ENCODE measurements at places on chromosomes 7 and 10.
A peak's percentile ranks its signal among the peaks of the same experiment; 100 is the strongest.

- DNase-seq, result no peak
Measured at GRCh38 chr10:114061148-114061547, 17.5 kb downstream of the ADRB1 start.

DNA sequence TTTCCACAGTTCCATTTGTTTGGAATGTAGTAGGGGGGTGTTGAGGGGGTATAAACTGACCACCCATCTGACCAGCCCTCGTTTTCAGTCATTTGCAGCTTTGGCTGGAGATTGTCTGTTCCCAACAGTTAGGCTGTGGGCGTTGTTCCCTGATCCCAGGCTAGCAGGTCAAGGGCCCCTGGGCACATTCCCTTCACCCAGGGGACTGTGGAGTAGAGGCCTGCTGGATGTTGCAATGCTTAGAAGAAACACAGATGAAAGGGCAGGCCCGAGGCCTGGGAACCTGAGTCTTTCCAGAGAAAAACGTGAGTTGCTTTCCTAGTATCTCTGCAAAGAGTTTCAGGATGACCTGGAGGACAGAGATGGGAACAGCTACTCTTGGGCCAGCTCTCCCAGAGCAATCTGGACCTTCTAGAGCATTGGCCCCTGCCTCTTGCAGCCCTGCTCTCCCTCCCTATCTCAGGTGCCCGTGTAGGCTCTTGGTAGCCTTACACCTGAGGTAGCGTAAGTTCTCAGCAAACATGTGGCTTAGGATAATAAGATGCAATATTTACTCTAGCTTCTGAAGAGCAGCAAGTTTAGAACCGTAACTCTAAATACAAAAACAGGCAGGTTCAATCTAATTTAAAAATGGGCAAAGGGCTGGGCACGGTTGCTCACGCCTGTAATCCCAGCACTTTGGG is 99.4 kb upstream of the EFCAB10 start:
- no peak for DNase-seq

DNA sequence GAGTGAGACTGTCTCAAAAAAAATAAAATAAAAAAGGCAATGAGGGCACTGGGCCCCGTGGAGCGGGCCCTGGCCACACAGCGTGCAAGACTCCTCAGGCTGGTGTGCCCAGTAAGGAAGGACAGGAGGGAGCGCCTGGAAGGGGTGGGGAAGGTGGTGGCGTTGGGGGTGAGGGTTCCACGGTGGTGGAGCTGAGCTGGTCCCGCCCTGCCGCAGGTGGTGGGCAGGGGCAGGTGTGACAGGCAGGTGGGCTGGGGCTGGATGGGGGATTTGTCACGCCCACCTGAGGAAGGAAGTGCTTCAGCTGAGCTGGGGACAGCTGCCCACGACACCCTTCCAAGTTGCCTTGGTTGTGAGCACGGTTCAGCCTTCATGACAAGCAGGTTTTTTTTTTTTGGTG is 760 bp upstream of the PRAP1 start:
- no peak for DNase-seq

GRCh38 chr7:82017334-82017943 is 247.6 kb upstream of the HGF start:
- peak; percentile 40 for DNase-seq

- DNase-seq, result no peak
Measured at GRCh38 chr10:32409741-32410140, 36.2 kb upstream of the CCDC7 start.

DNA sequence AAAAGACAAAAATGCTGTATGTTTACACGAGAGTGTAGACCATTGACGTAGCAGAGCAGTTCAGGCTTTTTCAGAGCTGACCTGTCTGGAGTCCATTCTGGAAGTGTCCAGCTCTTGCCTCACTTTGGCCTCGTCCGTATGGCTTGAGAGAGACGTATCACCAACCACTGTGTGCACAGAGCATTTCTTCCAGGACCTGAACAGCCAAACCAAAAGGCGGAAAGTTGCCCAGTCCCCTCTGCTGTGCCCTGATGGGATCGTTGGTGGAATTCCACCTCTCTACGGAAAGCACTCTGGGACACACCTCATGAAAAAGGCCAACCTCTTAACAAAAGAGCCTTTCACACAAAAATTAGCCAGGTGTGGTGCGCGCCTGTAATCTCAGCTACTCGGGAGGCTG is 184.7 kb upstream of the SH2B2 start:
- no peak for DNase-seq

- no peak for DNase-seq
Measured at GRCh38 chr10:93535293-93535692, 31.2 kb upstream of the FFAR4 start.

GRCh38 chr10:100728928-100729861 is 16.2 kb upstream of the PAX2 start:
- peak; percentile 30 for DNase-seq

DNA sequence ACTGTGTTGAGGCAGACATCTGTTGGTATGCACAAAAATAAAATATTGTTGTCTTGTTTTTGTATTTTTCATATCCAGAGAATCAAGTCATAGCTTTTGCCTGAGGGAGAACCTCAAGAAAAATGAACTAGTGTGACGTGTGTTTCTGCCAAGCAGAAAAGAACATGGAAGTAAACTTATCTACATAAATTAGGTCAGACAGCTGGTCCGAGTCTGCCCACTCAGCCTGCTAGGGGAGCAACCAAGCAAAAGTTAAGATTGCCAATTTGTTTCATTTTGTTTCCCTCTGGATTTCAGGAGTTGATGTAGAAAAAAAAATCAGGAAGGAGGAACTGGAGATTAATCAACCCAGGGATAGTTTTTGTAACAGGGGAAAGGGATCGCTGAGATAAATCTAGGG is 572.4 kb upstream of the LRRTM3 start:
- DNase-seq, result no peak

DNA sequence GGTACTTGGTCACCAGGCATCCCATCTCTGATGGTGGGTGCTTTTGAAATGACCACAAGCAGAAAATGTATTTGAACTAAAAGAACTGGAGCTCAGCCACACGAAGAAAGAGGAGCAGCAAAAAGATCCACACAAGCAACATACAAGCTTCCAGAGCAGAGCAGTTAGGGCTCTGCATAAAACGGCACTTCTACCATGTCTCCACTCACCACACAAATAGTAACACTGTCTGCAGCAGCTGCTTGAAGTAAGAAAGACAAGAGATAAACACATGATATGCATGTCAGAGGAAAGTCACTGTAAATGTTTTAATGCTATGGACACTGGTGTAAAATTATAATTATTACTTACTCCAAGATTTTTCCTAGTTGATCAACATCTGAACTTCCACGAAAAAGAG is 32.5 kb upstream of the FAM133B start:
- no peak for DNase-seq

GRCh38 chr7:123674399-123675180 is 18.9 kb downstream of the LMOD2 start:
- peak; percentile 13 for DNase-seq

DNA sequence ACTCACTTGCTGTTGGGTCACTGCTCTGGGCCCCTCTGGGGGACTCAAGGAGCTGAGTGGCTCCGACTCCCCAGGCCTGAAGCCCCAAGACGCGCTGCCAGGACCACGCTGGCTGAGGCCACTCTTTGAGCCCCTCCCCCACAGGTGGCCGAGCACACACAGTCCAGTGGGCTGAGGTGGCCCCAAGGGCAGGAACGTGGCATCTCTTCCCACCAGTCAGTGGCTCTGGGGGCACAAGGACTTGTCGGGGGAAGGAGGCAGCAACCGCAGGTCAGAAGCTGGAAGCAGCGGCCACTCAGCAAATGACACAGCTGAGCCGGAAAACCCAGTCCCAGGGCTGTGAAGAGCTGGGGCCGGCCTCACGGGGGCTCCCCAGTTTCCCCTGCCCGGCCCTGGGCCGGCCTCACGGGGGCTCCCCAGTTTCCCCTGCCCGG is 24.1 kb downstream of the GRIFIN start:
- no peak for DNase-seq

DNA sequence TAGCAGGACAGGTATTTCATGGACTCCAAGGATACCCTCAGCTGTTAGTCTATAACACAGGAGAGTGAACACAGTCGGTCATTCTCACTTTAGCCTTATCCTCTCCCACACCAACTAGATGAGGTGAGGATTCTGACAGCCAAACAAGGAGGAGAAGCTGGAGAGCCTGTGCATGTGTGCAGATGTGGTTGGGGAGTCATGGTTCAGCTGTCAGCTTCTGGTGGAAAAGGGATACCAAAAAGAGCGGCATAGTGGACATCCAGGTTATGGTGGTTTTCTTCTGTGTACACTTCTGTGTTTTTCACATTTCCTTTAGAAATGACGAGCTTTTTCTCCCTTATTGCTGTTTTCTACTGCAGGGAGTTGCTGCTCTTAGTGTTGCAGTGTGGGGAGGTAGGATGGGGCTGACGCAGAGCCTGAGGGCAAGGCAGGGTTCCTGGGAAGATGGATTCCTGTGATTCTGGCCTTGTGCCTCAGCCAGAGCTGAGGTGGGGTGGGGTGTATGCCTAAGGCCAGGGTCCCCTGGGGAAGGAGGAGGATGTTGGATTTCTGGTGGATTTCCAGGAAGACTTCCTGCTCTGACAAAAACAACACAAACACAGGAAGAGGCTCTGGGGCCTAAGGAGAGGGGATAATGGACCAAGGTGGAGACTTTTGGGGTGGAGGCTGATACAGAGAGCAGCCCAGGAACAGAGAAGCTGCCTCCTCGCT is 26.6 kb downstream of the PLAU start:
- DNase-seq, result peak; percentile 38

DNA sequence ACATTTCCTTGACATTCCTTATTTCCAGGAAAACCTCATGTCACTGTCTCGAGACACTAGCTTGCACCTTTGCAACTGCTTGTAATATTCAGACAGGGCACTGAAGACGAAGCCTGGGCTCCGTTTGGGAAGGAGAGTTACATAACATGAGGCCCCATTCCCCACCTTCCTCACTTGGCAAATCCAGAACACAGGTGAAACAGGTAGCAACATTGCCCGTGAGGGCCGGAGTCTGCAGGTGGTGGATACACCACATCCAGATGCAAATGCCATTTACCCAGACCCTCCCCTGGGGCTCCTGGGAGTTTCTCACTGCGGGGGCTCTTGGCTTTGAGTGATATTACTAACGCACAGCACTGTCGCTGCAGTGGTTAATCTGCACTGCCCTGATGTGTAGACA is 491.0 kb downstream of the PTPRN2 start:
- DNase-seq, result no peak

GRCh38 chr7:70460071-70460470 is 671.9 kb upstream of the GALNT17 start:
- no peak for DNase-seq

- no peak for DNase-seq
Measured at GRCh38 chr10:95531058-95531809, 29.9 kb downstream of the SORBS1 start.

DNA sequence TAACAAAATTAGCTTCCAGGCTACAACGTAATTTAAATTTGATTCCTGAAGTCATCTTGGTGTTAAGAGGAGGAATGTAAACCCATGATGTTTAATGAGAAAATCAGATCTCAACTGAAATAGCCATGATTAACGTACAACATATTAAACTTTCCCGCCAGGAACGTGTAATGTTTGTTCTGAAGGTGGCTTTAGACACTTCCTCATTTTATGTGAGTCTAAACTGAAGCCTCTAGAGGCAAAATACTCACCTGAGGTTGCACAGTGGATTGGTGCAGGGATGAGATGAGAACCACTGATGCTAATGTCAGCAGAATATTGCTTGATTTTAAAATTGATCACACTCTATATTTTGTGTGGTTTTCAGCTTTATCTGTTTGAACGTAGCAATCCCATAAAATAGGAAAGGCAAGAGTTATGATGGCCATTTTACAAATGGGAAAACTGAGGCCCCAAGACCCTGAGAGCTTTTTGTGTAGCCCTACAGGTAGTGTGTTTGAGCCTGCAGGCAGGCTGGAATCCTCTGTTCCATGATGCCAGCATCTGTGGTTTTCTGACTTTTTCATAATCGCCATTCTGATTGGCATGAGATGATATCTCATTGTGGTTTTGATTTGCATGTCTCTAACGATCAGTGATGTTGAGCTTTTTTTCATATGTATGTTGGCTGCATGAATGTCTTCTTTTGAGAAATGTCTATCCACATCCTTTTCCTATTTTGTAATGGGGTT is 243.7 kb upstream of the BMPER start:
- no peak for DNase-seq

- no peak for DNase-seq
Measured at GRCh38 chr10:9023206-9023605, 968.7 kb downstream of the GATA3 start.

GRCh38 chr7:130721486-130722277 is 12.3 kb downstream of the KLF14 start:
- peak; percentile 71 for DNase-seq

DNA sequence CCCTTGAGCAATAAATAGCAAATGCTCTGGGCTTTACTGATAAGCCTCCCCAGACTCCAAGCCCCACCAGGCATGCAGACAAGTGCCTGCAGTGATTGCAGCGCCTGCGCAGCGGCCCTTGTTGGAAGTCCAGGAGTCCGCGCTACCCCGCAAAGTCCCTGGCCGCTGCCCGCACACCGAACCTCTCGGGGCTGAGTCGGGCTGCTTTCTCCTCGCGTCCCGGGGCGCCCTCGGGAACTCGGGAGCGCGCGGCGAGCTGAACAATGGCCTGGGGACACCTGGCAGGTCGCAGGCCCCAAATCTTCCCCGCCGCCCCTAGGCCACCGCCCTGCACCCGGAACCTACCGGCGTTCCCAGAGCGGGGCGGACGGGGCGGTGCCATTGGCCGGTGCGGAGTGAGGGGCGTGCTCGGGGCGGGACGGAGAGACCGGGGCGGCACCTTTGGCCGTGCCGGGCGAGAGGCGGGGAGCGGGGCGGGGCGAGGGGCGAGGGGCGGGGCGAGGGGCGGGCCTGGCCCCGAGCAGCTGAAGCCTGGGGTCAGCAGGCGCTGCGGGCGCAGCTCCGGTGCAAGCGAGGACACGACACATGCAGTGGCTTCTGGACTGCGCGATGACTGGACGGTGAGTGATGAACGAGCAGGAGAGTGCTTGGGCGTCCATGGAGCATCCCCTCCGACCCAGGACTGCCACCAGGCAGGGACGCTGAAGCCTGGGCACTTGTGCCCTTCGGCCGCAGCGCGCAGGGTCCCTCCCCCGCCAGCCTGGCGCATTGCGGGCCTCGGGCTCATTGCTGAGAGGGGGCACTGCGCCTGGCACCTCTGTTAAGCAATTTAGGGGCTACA is at the start of gene RASSF4:
Gene RASSF4, plus strand, starts transcription at position 556 of the 841 bp plus-strand sequence. CDS start 10,401 bp downstream, outside the sequence.
- peak; percentile 86 for DNase-seq

- DNase-seq, result peak; percentile 80
Measured at GRCh38 chr10:84308481-84309304, 19.7 kb upstream of the CCSER2 start.

- no peak for DNase-seq
Measured at GRCh38 chr7:12796397-12797127, 109.1 kb downstream of the ARL4A start.

GRCh38 chr10:13758312-13758711 is 171.5 kb downstream of the PRPF18 start:
- peak; percentile 82 for DNase-seq

DNA sequence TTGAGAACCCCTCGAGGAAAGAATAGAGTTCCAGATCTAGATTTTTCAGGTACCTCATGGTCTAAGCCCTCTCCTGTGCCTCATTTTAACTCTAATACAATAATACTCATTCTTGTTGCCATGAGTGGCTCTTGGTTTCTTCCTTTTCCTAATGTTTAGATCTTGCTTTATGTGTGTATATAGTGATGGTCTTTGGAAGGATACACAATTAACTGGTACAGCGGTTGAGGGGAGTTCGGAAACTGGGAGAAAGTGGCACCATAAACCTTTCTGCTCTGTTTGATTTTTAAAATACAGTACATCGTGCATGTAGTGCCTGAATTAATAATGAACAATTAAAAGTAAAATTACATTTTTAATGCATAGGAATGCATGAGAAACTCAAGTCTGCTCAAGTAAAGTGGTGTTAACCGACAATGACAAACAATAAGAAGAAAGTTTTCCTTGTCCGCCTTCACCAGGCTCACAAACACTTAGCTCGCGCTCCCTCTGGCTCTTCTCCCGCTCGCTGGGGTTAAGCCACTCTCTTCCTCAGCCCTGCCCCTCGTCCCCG is 386 bp upstream of the EIF4EBP2 start:
- DNase-seq, result no peak

All from fibroblast of skin of back (primary cell).